ENCODE measurements at places on chromosomes 13 and 19.

- no peak for DNase-seq
Observed at GRCh38 chr13:27293076-27293691, 22.6 kb downstream of the RASL11A start.

DNA sequence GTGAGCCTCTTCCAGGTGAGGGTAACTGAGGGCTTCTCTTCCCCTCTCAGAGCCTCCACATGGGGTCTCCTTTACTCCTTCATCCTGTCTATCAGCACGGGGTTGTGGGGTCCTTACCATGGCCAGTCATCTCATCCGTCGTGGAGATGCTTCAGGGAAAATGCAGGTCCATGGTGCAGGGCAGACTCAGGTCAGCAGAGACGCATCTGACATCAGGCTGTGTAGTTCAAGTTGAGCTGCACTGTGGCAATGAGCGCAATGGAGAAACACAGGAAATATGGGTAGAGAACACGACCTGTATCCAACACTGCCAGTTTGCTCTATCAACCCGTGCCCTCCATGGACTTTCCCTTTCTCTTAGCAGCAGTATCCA lies 13.9 kb downstream of the LILRA5 start:
- DNase-seq, result no peak

GRCh38 chr13:99380921-99381645 lies 73.9 kb upstream of the GPR183 start:
- no peak for DNase-seq

GRCh38 chr13:112592647-112593046 lies 4.7 kb upstream of the TUBGCP3 start:
- DNase-seq, result no peak
